Activated CD4-positive, alpha-beta T cell treated with anti-CD3 and anti-CD28 coated beads for 36 hours (primary cell): ENCODE measurements at places on chromosomes 1 and 21. TPM values are rescaled to one million over a fixed set of nuclear protein-coding genes. Genes with fewer than 3 reads are reported as not detected.

GRCh38 chr1:218332416-218332815 lies 12.7 kb upstream of the TGFB2 start:
- H3K4me1 ChIP-seq, result no peaks in the 10 kb centered on the region
- DNase-seq, result no peak
- no peaks in the 10 kb centered on the region for H3K27me3 ChIP-seq
- H3K36me3 ChIP-seq, result peaks cover 18% of the 10 kb centered on the region
- no peak overlapping the region for H3K27ac ChIP-seq

DNA sequence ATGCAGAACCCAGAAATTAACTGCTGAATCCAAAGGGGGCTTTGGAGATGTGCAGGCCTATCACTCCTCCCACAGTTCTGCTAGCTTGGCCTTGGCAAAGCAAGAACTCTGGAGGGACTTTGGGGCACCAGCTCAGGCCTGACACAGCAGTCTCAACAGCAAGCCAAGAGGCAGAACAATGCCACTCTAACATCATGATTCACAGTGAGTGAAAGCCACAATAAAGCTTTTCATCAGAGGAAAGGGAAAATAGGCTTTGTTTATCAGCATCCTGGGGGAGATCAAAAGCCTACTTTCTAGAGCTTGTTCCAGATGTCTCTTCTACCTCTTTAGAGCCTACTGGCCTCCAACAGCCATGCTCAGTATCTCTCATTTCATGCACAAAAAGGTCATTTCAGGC lies 283.4 kb downstream of the KCNH1 start:
- no peak overlapping the region for H3K4me3 ChIP-seq
- H3K36me3 ChIP-seq, result no peaks in the 10 kb centered on the region
- H3K27ac ChIP-seq, result no peak overlapping the region

- peak overlapping the region; percentile 100 for H3K27ac ChIP-seq
- H3K27me3 ChIP-seq, result no peaks in the 10 kb centered on the region
- peak; percentile 21 for DNase-seq
- H3K4me3 ChIP-seq, result peak overlapping the region; percentile 83
- peaks cover 53% of the 10 kb centered on the region for H3K36me3 ChIP-seq
- H3K4me1 ChIP-seq, result peaks cover 80% of the 10 kb centered on the region
Measured at GRCh38 chr21:14533499-14534428, 12.4 kb downstream of the SAMSN1 start.

- H3K27ac ChIP-seq, result no peak overlapping the region
- H3K27me3 ChIP-seq, result no peaks in the 10 kb centered on the region
- no peak overlapping the region for H3K4me3 ChIP-seq
- H3K4me1 ChIP-seq, result no peaks in the 10 kb centered on the region
- H3K36me3 ChIP-seq, result peaks cover 43% of the 10 kb centered on the region
Measured at GRCh38 chr1:212367474-212368072, 47.1 kb downstream of the PACC1 start.

DNA sequence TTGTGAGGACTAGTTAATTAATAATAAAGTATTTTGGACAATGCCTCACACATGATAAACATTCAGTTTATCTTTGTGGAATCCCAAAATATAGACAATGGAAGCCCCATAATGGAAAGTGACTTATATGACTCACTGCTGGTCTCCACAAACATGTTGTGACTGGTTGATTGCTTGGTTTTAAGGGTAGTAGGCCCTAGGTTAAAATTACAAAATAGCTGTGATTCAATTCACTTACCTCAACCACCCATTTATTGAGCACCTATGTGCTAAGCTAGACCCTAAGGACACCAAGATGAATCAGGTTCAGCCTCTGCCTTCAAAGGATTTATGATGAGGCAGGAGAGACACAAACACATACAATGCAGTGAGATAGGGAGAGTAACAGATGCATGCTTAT lies 42.4 kb downstream of the KANK4 start:
- H3K4me1 ChIP-seq, result peaks cover 15% of the 10 kb centered on the region
- no peak for DNase-seq
- no peak overlapping the region for H3K4me3 ChIP-seq
- H3K36me3 ChIP-seq, result peaks cover 2% of the 10 kb centered on the region
- H3K27ac ChIP-seq, result no peak overlapping the region
- no peaks in the 10 kb centered on the region for H3K27me3 ChIP-seq

GRCh38 chr1:164841702-164842465 lies 282.9 kb downstream of the PBX1 start:
- H3K4me3 ChIP-seq, result no peak overlapping the region
- no peaks in the 10 kb centered on the region for H3K36me3 ChIP-seq
- H3K27ac ChIP-seq, result no peak overlapping the region
- peaks cover 4% of the 10 kb centered on the region for H3K27me3 ChIP-seq

DNA sequence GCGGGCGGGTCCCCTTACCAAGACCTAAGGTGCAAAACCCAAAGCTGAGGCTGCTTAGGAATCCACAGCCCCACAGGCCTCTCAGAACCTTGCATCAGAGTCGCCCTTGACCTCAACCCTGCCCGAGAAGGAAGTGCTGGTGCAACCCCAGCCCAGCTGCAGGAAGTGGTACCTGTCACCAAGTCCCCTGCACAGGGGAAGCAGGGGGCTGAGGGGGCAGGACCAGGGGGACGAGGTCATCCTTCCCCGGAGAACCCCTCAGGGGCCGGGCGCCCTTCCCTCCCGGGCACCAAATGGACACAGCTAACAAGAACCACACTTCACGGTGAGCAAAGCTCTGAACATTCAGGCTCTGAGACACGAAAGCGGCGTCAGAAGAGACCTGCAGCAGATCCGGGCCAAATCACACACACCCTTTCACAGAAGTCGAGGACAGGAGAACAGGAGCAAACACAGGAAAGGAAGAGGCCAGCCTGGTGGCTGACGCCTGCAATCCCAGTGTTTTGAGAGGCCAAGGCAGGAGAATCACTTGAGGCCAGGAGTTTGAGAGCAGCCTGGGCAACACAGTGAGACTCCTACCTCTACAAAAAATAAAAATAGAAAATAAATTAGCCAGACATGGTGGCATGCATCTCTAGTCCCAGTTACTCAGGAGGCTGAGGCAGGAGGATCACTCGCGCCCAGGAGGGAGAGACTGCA lies 6.4 kb downstream of the ITGB2 start:
- peak overlapping the region; percentile 87 for H3K27ac ChIP-seq
- H3K4me3 ChIP-seq, result peak overlapping the region; percentile 63
- DNase-seq, result peak; percentile 78
- H3K36me3 ChIP-seq, result peaks cover 36% of the 10 kb centered on the region
- peaks cover 85% of the 10 kb centered on the region for H3K4me1 ChIP-seq
- H3K27me3 ChIP-seq, result no peaks in the 10 kb centered on the region

The CYB5RL gene
- 13.1 TPM for total RNA-seq

The NTMT2 gene
- total RNA-seq, result not detected

The FAM72A gene
- total RNA-seq, result 34.8 TPM

The SLC1A7 gene
- total RNA-seq, result not detected
